Stimulated activated CD4-positive, alpha-beta T cell treated with anti-CD3 and anti-CD28 coated beads, Interleukin-12 subunit alpha, Interleukin-12 subunit beta, amount 100 ng/mL, for 48 hours (primary cell): ENCODE measurements at places on chromosomes 5 and 9.

DNA sequence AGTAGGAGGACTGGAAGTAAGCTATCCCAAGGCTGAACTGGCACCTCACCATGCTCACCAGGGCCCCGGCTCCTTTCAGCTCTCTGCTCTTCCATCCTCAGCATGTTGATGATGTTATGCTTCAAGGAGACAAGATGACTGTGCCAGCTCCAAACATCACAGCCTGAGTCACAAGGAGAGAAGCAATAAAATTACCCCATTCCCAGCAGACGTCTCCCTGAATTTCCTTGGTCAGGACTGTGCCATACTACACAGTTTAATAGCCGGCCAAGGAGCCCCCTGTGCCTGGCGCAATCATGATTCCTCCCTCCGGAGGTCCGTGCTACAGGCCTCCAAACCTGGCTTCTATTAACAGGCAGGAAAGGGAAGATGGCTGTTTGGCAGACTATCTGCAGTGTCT lies 51.2 kb upstream of the ROR2 start:
- no peak for DNase-seq

DNA sequence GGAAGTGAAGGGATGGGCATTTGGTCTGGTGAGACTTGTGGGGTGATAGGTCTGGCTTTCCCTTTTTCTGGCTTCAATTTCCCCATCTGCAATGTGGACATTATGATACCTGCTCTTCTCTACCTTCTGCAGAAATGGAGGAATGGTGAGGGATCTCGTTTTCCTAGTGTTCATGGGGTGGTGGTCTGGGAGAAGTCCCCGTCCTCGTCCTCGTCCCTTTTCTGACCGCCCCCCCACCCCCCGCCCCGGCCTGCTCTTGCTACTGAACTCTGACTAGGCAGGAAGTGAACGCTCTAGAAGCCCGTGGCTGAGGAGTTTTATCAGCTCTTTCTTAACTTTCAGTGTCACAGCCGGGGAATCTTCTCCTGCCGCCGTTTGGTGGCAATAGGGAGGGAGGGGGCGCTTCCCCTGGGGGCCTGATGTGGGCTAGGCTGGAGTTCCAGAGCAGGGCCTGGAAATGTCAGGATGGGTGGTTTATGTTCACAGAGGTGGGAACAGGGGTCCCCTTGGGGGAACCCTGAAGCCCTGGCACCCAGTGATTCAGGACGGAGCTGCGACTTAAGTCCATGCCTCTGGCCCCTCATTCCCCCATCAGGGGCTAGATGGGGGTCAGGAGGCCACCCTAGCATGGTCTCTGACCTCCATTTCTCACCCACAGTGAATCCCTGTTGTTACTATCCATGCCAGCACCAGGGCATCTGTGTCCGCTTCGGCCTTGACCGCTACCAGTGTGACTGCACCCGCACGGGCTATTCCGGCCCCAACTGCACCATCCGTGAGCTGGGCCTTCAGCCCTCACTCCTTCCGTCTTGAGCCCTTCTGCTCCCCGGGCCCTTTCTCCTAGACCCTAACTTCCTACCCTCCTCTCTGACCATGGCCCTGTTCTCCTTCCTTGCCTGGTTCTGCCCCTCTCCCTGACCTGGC lies 6.7 kb downstream of the PTGS1 start:
- DNase-seq = no peak

GRCh38 chr9:137130176-137130755 lies 8.7 kb upstream of the GRIN1 start:
- no peak for DNase-seq

- DNase-seq = no peak
These were observed 615.0 kb upstream of the RIOK2 start for GRCh38 chr5:97797994-97798451.

DNA sequence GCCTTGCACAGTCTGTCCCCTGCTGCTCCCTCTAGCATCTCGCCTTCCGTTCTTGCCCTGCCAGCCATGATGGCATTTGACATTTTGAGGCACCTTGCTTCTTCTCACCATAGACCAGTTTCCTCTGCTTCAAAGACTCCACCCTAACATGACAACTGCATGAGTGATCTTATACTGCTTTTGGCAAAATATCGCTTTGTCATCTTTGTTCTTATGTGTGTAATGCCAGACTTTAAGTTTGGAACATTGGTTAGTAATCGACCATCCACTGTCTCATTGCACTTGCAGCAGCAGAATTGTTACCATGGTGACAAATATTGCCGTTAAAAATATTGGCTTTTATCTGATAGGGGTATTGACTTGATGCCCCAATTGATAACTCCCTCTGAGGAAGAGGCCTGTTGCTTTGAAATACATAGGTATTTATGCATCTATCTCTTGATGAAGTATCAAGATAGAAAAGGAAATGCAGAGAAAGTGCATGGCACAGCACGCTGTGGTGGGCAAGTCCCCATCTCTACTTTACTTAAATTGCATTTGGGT lies 6.8 kb downstream of the GARIN3 start:
- DNase-seq = no peak

DNA sequence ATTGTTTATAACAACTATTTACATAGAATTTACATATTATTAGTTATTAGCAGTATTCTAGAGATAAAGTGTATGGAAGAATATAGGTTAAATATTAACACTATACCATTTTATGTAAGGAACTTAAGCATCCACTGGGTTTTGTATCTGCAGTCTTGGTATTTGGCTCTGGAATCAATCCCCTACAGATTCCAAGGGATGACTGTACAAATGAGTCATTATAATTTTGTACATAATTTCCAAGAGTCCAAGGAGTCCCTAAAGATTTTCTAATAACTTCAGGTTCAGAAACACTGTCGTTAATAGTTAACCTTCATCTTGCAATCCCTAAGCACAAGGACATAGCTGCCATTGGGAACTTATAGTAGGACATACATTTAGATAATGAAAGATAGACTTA lies 254.8 kb upstream of the PDE4D start:
- no peak for DNase-seq

- no peak for DNase-seq
These were observed 49.6 kb upstream of the CCL21 start for GRCh38 chr9:34759432-34760134.

DNA sequence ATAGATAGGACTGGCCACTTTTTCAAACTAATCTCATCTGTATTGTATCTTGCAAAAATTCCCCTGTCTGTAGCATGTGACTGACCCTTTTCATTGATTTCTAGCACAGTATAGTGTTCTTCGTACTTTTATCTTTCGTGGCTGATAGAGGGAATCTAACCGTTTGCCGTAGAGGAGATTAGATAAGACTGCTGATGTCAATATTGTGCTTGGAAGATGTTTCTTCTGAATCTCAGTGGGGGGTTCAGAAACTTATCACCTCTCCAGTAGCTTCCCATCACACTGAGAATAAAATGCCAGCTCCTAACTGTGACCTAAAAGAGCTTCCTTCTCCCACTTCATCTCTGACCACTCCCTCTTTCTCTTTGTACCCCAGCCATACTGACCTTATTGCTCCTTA lies 25.4 kb upstream of the ALDOB start:
- no peak for DNase-seq

DNA sequence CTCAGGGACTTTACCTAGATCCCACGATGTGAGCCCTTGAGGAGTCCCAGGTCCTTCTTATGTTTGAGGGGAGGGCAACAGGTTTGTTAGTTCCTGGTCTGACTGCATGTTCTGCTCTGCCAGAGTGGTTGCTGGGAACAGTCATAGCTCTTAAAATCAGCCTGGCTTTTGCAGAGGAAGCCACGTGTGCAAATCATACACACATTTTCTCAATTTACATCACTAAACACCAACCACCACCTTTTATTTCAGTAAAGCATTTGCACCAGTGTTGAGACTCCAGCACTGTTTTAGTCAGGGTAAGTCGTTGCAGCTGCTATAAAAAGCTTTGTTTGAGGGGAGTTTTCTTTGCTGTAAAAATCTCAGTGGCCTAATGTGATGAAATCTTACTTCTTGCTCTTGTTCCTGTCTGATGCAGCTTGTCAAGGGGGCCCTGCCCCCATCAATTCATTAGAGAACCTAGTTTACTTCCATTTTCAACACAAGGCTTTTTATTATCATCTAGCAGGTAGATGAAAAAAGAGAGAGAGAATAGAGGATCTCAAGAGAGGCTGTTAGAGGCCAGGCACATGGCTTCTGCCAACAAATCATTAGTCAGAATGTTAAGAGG lies 70.3 kb upstream of the VCAN start:
- DNase-seq = no peak

- no peak for DNase-seq
These were observed 576.1 kb downstream of the CDH12 start for GRCh38 chr5:22277006-22277405.

DNA sequence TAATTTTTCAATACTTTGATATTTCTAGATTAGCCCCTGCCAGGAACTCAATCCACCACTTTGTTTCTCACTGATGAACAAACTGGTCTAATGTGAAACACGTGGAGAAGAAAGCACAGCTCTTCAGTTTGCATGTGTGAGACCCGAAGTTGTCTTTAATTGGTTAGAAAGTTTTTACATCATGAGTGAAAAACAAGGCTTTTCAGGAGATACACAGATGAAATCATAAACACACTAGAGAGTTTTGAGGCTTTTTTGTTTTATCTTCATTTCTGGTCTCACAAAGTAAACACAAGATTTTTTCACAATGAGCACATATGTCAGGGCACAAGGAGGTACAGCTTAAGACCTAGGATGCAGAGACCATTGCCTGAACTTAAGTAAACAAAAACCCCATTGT lies 84.5 kb upstream of the MOCS2 start:
- DNase-seq = no peak

GRCh38 chr9:127897193-127897692 lies 2.2 kb downstream of the ST6GALNAC6 start:
- no peak for DNase-seq

GRCh38 chr5:129459450-129459776 lies 685 bp upstream of the ADAMTS19 start:
- no peak for DNase-seq

- no peak for DNase-seq
These were observed 188.0 kb downstream of the TARS1 start for GRCh38 chr5:33628796-33629195.

DNA sequence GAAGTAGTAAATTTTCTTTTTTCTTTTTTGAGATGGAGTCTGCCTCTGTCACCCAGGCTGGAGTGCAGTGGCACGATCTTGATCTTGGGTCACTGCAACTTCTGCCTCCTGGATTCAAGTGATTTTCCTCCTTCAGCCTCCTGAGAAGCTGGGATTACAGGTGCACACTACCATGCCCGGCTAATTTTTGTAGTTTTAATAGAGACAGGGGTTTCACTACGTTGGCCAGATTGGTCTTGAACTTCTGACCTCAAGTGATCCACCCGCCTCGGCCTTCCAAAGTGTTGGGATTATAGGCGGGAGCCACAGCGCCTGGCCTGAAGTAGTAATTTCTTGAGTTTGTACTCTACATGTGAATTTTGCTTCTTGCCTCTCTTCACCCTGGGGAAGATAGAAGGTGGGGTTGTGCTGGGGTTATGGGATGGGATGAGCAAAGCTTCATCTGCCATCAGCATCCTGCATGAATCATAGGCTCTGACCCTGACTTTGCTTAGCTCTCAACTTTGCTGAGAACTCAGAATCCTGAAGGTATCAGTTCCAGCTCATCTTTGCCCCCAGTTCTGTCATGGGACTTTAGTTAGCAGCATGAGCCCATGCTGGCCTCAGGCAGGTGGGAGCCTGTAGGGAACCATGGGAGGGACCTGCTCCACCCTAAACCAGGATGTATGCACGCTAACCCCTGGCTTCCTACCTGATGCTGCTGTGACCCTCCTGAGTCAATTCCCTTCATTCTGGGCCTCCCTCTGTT lies 9.3 kb upstream of the CCL21 start:
- no peak for DNase-seq

DNA sequence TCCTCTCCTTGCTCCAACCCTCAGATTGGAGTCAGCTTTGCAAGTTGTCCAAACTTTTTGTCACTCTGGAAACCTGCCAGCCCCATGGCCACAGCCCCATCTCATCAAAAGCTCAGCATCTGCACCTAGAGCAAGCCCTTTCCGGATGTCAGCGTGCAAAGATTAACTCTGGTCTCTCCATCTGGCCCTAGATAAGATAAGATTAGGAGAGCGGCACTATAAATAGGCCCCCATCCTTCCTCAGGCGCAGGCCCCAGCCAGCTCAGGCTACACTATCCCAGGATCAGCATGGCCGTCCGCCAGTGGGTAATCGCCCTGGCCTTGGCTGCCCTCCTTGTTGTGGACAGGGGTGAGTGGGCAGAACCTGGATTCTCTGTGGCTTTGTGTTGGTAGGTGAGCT lies at the start of gene SPINK4:
SPINK4 (plus strand) TSS at position 247 of the 400 bp plus-strand sequence; CDS start at position 289, 42 bp downstream.
- DNase-seq = no peak

- DNase-seq = no peak
These were observed 281.2 kb downstream of the NR2F1-AS1 start for GRCh38 chr5:93299681-93300308.

GRCh38 chr5:32942225-32942989 lies 231.3 kb downstream of the NPR3 start:
- DNase-seq = no peak

- DNase-seq = no peak
These were observed 55.0 kb downstream of the PUM3 start for GRCh38 chr9:2788919-2789318.

GRCh38 chr9:125561509-125562148 lies 145.4 kb downstream of the MAPKAP1 start:
- DNase-seq = no peak

GRCh38 chr9:126207256-126207655 lies 119.4 kb upstream of the MVB12B start:
- no peak for DNase-seq

GRCh38 chr5:5332287-5332686 lies 90.2 kb upstream of the ICE1 start:
- no peak for DNase-seq

DNA sequence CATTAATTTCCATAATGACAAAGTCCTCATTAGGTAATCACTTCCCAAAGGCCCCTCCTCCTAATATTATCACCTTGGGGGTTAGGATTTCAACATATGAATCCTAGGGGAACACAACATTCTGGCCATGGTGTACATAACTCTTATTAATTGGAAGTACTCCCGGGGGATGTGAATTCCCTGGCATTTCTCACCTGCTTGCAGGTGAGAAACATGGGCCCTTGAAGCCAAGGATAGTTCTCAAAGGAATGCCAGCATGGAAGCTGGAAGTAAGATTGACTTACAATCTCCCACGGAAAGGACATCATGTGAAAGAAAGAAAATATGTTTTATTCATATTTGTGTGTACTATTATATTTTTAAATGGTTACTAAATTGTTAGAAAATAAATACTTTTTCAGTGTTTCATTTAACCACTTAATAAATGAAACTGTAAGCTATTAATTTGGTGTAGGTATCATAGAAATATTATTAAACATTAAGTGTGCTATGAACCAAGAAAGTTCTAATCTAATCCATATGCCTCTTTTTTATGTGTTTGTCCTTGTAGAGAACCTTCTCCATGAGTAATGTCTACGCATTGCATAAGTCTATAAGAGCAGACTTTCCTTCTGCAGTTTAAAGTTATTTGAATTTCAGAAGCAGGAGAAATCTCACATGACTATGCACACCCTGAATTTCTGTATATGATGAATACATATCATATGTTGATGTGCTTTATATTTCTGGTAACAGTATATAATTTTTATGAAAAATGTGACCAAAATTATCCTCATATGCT lies 59.4 kb downstream of the ANXA1 start:
- DNase-seq = no peak
